Right renal cortex interstitium (tissue), 3 donors: ENCODE measurements at places on chromosomes 13 and 19. TPM values are rescaled to one million over a fixed set of nuclear protein-coding genes. Genes with fewer than 3 reads are reported as not detected.

GRCh38 chr19:4297901-4298809, 4.0 kb downstream of the TMIGD2 start:
- no peak for DNase-seq

The GSX1 gene
- polyA plus RNA-seq = not detected

DNA sequence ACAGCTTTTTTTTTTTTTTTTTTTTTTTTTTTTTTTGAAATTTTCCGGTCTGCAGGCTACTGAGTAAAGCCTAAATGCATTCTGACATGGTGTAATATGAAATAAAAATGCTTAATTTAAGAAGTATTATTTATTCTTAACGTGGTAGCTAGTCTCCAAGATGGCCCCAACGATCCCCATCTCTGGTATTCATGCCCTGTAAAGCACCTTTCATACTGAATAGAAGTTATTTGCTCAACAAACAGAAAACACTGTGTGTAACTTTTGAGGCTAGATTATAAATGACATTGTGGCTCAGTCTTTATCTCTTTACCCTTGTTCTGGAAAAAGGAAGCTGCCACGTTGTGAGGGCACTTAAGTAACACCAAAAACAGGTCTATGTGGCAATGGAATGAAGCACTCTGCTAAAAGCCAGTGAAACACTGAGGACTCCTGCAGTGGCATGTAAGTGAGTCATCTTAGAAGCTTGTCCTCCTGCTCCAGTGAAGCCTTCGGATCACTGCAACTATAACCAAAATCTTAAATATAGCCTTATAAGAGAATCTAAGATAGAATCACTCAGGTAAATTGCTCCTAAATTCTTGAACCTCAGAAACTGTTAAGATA, 128.7 kb downstream of the UGGT2 start:
- DNase-seq = no peak

The NDUFB7 gene
- 76.7 TPM for polyA plus RNA-seq

DNA sequence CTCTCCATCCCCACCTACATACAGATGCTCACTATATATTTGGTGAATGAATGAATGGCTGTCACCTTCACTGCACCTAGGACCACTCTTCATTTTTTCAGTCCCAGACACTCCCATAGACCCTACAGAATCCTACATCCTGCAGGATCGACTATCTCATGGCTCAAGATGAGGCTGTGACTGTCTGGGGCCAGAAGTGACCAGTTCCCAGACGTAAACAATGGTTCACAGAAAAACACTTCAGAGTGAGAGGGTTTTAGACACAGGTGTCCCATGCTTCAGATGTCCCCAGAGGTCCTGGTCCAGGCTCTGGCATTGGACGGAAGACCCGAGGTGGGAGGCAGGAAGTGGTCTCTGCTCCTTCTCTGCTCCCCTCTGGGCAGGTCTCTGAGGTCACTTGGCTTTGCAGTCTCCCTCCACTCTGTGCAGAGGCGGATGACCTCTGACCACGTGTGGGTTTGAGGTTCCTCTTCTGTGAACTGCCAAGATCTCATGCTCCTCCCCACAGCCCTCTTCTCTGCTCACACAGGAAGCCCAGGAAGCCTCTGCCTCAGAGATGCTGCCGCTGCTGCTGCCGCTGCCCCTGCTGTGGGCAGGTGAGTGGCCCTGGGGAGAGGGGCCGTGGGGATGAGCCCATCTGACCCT, 24.9 kb downstream of the SIGLEC7 start:
- DNase-seq = no peak

DNA sequence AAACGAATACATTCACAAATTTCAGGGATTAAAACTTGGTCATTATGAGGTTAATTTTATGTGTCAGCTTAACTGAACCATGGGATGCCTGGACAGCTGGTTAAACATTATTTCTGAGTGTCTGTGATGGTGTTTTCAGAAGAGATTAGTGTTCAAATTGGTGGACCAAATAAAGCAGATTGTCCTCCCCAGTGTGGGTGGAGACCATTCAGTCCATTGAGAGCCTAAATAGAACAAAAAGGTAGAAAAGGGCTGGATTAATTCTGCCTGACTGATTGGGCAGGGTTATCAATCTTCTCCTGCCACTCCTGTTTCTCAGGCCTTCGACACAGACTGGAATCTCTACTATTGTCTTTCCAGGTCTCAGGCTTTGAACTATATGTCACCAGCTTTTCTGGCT, 203.8 kb upstream of the SLITRK6 start:
- no peak for DNase-seq

The ZNF793 gene
- polyA plus RNA-seq = 19.6 TPM

DNA sequence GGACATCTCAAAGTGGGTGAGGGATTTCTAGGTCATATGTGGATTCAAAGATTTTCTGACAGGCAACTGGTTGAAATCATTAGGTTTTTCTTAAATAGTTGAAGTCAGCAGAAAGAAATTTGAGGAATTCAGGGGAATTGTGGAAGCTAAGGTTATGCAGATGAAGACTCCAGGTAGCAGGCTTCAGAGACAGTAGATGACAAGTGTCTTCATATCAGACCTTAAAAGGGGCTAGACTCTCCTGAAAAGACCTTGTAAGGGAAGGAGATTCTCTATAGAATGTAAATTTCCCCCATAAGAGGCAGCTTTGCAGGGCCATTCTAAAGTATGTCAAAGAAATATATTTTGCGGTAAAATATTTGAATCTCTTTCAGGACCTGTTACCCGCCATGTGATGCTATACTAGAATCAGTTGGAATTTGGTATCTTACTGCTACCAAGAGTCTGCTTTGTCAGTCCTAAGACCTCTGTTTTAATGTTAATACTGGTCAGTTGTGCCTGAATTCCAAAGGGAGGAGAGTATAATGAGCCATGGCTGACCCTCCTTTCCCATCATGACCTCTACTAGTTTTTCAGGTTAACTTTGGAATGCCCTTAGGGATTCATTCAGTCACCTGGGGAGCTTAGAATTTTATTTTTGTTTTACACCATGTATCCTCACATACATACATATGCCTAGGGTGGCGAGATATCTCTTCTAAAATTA, 1115.5 kb upstream of the SLC10A2 start:
- no peak for DNase-seq

- no peak for DNase-seq
Measured at GRCh38 chr13:40539576-40540327, 126.7 kb downstream of the FOXO1 start.

- no peak for DNase-seq
Measured at GRCh38 chr19:16889883-16890460, 1.2 kb downstream of the F2RL3 start.

GRCh38 chr19:12834976-12835757, 788 bp upstream of the RTBDN start:
- DNase-seq = no peak

The EBPL gene
- polyA plus RNA-seq = 61.6 TPM

DNA sequence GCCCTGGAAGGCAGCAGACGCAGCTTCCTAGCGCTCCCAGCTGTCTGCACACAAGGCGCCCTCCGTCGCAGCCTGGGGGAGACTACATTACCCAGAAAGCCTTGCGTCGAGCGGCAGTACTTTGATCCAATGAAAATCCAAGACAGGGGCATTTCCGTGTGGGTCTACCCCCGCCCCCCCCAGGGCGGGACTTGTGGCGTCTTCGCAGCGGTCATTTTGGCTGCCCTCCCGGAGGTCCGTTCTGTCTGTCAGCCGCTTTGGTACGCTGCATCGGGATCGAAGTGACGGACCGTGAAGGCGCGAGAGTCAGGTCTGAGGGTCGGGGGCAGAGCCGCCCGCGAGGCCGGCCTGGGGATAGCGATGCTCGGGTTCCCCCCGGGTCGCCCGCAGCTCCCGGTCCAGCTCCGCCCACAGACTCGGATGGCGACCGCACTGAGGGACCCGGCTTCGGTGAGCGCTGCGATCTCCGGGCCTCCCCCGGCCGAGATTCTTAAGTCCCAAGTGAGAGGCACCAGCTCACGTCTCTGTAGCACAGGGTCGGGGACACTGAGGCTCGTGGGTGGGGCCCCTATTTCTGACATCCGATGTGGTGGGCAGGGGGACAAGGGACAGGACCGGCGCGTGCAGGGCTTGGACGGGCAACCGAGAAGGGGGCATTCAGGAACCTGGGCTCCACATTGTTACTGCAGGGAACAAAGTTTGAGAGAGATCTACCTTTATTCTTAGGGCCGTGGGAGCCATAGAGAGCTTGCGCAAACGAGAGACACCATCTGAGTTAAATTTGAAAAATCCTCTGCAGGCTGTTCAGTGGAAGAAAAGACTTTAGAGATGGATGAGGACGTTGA, at the start of gene ZNF211:
TSS of gene ZNF211 (plus strand) at position 182 of the 845 bp plus-strand sequence. CDS start at position 361, 179 bp downstream.
- DNase-seq = peak; percentile 83

The C19orf38 gene
- 1.7 TPM for polyA plus RNA-seq

DNA sequence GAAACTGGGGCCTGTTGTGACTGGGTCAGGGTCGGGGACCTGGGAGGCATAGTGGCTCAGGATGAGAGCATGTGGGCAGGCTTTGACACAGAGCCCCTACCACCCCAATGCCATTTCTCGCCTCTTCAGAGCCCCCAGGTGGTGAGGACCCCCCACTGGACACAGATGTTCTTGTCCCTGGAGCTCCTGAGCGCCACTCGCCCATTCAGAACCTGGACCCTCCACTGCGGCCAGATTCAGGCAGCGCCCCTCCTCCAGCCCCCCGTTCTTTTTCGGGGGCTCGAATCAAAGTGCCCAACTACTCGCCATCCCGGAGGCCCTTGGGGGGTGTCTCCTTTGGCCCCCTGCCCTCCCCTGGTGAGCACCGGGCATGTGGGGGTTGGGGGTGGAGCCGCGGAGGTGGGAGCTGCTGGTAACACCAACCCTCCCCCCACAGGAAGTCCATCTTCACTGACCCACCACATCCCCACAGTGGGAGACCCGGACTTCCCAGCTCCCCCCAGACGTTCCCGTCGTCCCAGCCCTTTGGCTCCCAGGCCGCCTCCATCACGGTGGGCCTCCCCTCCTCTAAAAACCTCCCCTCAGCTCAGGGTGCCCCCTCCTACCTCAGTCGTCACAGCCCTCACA, 10.4 kb downstream of the IGFLR1 start:
- no peak for DNase-seq

DNA sequence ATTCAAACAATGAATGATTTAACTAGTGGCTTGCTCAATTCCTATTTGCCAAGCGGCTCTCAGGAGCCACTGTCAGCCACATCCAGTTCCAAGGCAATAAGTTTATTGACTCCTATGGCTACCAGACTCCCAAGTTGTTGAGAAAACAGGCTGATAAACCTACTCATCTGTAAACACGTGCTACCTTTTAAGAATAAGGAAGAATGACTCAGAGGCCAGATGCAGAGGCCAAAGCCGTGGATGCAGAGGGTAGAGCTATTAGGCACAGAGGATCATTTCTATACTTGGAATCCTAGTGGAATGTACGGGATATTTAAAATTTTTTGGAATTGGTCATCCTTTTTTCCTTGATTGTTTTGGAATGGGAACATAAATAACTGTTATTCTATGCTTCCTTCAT, 1921.1 kb downstream of the OLFM4 start:
- DNase-seq = no peak

DNA sequence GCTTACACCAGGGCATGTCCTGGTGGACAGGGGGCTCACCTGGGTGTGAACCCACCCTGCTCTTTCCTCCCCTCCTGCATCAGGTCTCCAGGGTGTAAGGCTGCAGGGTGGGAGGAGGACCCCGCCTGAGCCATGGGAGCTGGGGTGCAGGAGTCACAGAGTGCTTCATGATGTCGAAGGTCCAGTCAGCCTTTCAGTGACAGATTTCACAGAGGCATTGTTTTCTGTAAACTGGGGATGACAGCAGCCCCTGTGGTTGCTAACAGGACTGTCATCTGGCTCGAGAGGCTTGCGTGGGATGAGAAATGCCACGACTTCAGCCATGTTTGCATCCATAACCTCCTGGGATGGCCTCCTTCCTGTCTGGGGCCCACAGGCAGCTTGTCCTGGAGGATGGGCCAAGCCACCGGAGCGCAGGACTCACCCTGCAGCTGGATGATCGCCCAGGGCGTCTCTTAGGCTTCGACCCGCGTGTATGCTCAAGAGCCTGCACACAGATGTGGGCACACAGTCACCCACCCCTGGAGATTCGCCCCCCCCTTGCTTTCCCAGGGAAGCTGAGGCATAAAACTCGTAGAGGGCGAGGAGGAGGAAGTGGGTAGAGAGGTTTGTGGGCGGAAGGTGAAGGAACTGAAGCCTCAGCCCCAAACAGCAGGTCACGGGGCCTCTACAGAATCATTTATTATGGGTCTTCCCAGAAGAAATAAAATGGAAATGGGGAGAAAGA, 4.9 kb downstream of the NANOS3 start:
- no peak for DNase-seq

DNA sequence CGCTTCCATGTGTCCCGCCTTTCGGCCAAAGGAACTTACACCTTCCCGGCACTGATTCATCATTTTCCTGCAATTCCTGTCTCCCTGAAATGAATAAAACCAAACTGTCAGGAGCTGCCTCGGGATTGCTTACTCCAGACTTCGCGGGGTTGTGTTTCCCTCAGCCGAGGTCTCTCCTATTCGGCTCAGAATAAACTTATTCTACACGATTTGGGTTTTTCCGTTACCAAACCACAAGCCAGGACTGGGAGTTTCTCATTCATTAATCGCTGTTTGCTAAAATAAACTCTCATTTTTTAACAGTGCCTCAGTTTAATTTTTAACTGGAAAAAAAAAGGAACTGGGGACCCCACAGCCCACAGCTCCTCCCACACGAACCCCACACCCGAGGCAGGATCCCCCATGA, 667 bp downstream of the ZNF878 start:
- no peak for DNase-seq

The LIM2 gene
- polyA plus RNA-seq = 0.40 TPM

DNA sequence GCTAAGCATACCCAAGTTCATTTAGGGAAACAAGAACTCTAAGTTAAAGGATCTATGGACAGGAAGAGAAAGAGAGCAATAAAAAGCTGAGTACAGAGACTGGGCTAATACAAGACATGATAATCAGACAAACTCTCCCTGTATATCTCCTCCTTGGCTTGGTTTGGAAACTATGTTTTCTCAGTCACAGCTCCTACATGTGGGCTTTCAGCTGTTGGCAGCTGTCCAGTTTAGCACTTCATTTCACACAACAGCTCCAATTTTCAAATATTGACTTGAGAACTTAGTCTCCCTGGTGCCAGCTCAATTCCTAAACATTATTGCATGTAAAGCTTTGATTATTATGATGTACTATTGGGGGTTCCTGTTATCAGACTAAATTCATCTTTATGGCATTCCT, 222.8 kb upstream of the OBI1 start:
- DNase-seq = no peak

The NOVA2 gene
- polyA plus RNA-seq = 2.9 TPM

DNA sequence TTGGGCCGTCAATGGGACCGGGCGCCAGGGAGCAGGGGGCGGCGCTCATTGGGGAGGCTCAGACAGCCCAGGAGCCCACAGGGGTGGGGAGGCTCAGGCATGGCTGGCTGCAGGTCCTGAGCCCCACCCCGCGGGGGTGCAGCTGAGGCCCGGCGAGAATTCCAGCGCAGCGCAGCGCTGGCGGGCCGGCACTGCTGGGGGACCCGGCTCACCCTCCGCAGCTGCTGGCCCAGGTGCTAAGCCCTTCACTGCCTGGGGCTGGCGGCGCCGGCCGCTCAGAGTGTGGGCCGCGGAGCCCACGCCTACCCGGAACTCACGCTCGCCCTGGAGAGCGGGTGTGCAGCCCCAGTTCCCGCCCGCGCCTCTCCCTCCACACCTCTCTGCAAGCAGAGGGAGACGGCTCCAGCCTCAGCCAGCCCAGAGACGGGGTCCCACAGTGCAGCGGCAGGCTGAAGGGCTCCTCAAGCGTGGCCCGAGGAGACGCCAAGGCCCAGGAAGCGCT, 1227.4 kb downstream of the PCDH17 start:
- DNase-seq = no peak
